Right ventricle myocardium inferior (tissue), 1 donor: ENCODE measurements at places on chromosomes 12 and 14. TPM values are rescaled to one million over a fixed set of nuclear protein-coding genes. Genes with fewer than 3 reads are reported as not detected.

Gene BHLHE41
- 34.5 TPM for total RNA-seq

Gene KLRG1
- 5.8 TPM for total RNA-seq

Gene SLC38A4
- total RNA-seq: 2.8 TPM

Gene DPY19L2
- total RNA-seq: 41.0 TPM

Gene PRKD1
- 3.2 TPM for total RNA-seq

Gene SLC5A8
- total RNA-seq: not detected

Gene MEG3
- total RNA-seq: 34.8 TPM

Gene PZP
- total RNA-seq: 0.30 TPM

Gene SIRT4
- total RNA-seq: 9.0 TPM

Gene SYT10
- not detected for total RNA-seq

Gene KRT86
- not detected for total RNA-seq

Gene GYS2
- not detected for total RNA-seq

Gene MGAT4C
- 4.4 TPM for total RNA-seq

Gene FAM222A
- 27.4 TPM for total RNA-seq

Gene SLIRP
- 205 TPM for total RNA-seq

Gene RPGRIP1
- total RNA-seq: 0.60 TPM

Gene CAPRIN2
- total RNA-seq: 23.2 TPM

Gene WNT1
- total RNA-seq: not detected

Gene TAS2R20
- 0.46 TPM for total RNA-seq

Gene PA2G4
- 69.7 TPM for total RNA-seq

Gene TNFAIP2
- total RNA-seq: 56.5 TPM

Gene ESR2
- total RNA-seq: 0.78 TPM

Gene OVCH1
- total RNA-seq: 0.24 TPM

Gene LHX5
- total RNA-seq: not detected

Gene KRT80
- not detected for total RNA-seq

Gene UBE3B
- total RNA-seq: 56.1 TPM

Gene PSMA3
- 149 TPM for total RNA-seq

Gene HOXC4
- not detected for total RNA-seq

Gene CCDC38
- not detected for total RNA-seq

Gene RNASE1
- total RNA-seq: 373 TPM

Gene KRT1
- total RNA-seq: not detected

Gene CLEC4D
- total RNA-seq: 0.11 TPM

Gene PROX2
- not detected for total RNA-seq

Gene OR4N5
- total RNA-seq: not detected

Gene LMO3
- 3.8 TPM for total RNA-seq

Gene RDH12
- total RNA-seq: not detected

Gene PPP1R1A
- total RNA-seq: 239 TPM

Gene ETV6
- 15.2 TPM for total RNA-seq

Gene RHEBL1
- 0.41 TPM for total RNA-seq

Gene PIWIL1
- not detected for total RNA-seq

Gene VRTN
- total RNA-seq: not detected

Gene LMNTD1
- not detected for total RNA-seq

Gene WDR20
- total RNA-seq: 20.5 TPM

Gene STYK1
- total RNA-seq: not detected

Gene APOF
- total RNA-seq: not detected

Gene ERP27
- total RNA-seq: 0.19 TPM

Gene NOXRED1
- 0.22 TPM for total RNA-seq

Gene GALNT16
- total RNA-seq: 94.9 TPM

Gene C12orf42
- not detected for total RNA-seq

Gene LRFN5
- total RNA-seq: 0.81 TPM

Gene AVPR1A
- 2.1 TPM for total RNA-seq

Gene SOAT2
- total RNA-seq: not detected

Gene NTS
- not detected for total RNA-seq

Gene SLC6A15
- not detected for total RNA-seq
